Activated CD4-positive, alpha-beta memory T cell treated with anti-CD3 and anti-CD28 coated beads, Interleukin-2, amount 10 ng/mL, durations not matched to agents 7 days and 5 days (primary cell): ENCODE measurements at places on chromosomes 11 and 22. TPM values are rescaled to one million over a fixed set of nuclear protein-coding genes. Genes with fewer than 3 reads are reported as not detected.

Gene PRCP
- total RNA-seq: 24.5 TPM

Gene BEST1
- total RNA-seq: 0.25 TPM

GRCh38 chr22:26460202-26460601, 23.4 kb downstream of the HPS4 start:
- H3K4me3 ChIP-seq: no peak overlapping the region
- H3K27me3 ChIP-seq: no peaks in the 10 kb centered on the region
- H3K4me1 ChIP-seq: no peaks in the 10 kb centered on the region
- no peak overlapping the region for H3K27ac ChIP-seq
- DNase-seq: no peak
- peaks cover 25% of the 10 kb centered on the region for H3K36me3 ChIP-seq

DNA sequence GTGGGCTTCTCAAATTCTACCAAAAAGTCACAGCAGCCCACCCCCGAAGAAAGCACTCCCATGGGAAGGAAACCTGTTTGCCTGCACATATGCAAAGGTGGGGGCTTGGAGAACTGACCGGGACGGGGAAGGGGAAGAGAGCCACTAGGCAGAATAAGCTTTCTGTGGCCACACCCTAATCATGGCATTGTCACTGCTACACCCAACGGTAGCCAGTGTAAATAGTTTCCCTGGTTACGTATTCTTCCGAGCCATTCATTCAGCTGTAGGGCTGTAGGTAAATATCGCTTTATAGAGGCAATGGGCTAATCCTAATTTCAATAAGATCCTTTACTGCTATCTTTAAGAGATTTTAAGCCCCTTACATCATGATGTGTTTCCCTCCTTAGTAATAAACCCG, 61.7 kb downstream of the PRDM11 start:
- H3K36me3 ChIP-seq: no peaks in the 10 kb centered on the region
- H3K4me3 ChIP-seq: no peak overlapping the region
- H3K27me3 ChIP-seq: no peaks in the 10 kb centered on the region
- no peaks in the 10 kb centered on the region for H3K4me1 ChIP-seq
- DNase-seq: no peak

- H3K27ac ChIP-seq: no peak overlapping the region
- peaks cover 2% of the 10 kb centered on the region for H3K4me1 ChIP-seq
- no peak for DNase-seq
- no peaks in the 10 kb centered on the region for H3K36me3 ChIP-seq
- H3K27me3 ChIP-seq: no peaks in the 10 kb centered on the region
- no peak overlapping the region for H3K4me3 ChIP-seq
Measured at GRCh38 chr11:63710476-63711217, 29.3 kb downstream of the RTN3 start.
